CD4-positive, alpha-beta T cell (primary cell): ENCODE measurements at places on chromosomes 16 and 17. TPM values are rescaled to one million over a fixed set of nuclear protein-coding genes. Genes with fewer than 3 reads are reported as not detected.

ARL5C gene
- not detected for total RNA-seq

RAPGEFL1 gene
- total RNA-seq, result 7.7 TPM

KRT13 gene
- total RNA-seq, result not detected

HELZ gene
- 94.8 TPM for total RNA-seq

WNK4 gene
- 0.42 TPM for total RNA-seq

PERCC1 gene
- total RNA-seq, result 0.30 TPM

CHAD gene
- not detected for total RNA-seq
